ENCODE measurements at places on chromosomes 4 and X.

DNA sequence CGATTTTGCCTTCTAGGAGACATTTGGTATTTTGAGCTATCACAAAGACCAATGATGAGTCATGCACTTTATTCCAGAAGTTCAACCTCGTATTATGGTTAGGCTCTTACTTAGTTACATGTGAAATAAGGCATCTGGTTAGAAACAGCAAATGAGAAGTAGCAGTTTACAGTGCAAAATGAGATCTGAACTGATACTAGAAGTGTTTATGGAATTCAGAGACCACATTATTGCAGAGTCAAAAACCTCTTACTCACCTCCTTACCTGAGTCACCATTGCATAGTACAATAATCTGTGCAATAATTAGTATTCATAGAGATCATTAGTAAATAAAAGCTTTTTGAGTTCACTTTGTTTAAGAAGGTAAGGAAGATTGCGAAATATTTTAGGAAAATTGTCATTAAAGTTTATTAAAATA lies 38.7 kb downstream of the SEC24B start:
- no peak overlapping the region for H3K4me3 ChIP-seq
- H3K4me1 ChIP-seq, result no peaks in the 10 kb centered on the region
- no peaks in the 10 kb centered on the region for H3K27me3 ChIP-seq
- H3K36me3 ChIP-seq, result no peaks in the 10 kb centered on the region

- H3K36me3 ChIP-seq, result no peaks in the 10 kb centered on the region
- H3K4me1 ChIP-seq, result no peaks in the 10 kb centered on the region
- DNase-seq, result no peak
- no peak overlapping the region for H3K4me3 ChIP-seq
- H3K27me3 ChIP-seq, result no peaks in the 10 kb centered on the region
Observed at GRCh38 chr4:88933414-88934160, 123.4 kb downstream of the FAM13A start.

GRCh38 chrX:142616636-142617035 lies 409.1 kb upstream of the SPANXN4 start:
- no peak for DNase-seq
- no peak overlapping the region for H3K27ac ChIP-seq
- no peak overlapping the region for H3K4me3 ChIP-seq
- no peaks in the 10 kb centered on the region for H3K36me3 ChIP-seq

- no peaks in the 10 kb centered on the region for H3K36me3 ChIP-seq
- H3K4me1 ChIP-seq, result no peaks in the 10 kb centered on the region
- no peak overlapping the region for H3K27ac ChIP-seq
- no peak for DNase-seq
Observed at GRCh38 chr4:115334736-115335411, 221.5 kb upstream of the NDST4 start.

DNA sequence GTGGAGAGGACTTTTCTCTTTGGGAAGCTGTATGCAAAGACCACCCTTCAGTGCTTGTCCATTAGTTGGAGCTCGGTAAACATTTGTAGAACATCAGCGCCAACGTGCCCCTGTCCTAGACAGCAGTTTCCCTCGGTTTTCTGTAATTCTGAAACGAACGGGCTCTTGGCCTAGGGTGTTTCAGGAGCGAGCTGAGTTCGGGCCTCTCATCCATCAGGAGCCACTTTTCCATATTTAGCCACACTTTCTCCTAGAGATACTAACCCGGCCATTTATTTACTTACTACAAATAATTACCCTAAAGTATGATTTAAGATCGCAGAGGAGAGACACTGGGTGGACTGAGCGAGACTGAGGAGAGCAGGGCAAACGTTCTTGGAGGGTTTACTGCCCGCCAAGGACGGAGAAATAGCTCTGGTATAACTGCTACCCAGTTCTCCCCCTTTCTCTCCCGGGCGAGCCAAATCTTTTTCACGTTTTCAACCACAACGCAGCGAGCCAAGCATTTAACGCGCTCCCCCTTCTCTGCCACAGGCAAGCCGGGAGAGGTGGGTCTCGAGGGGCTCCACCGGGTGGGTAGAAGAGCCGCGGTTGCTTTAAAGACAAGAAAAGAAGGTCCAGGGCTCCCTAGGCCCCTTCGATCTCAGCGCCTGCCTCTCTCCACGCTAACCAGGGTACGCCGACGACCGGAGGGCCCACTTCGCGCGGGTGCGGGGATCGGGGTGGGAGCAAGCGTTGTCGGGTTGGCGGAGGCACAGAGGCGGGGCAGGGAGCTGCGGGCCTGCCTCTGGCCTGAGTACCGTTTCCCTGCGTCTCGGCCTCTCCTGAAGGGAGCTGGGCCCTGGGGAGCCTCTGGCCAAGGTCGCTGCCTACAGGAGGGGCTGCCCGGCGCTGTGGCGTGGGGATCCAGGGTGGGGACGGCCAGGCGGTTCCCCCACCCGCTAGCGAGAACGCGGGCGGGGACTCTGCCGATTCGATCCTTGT lies 10.8 kb upstream of the PITX2 start:
- H3K4me1 ChIP-seq, result no peaks in the 10 kb centered on the region
- DNase-seq, result no peak
- no peak overlapping the region for H3K4me3 ChIP-seq
- peaks cover 71% of the 10 kb centered on the region for H3K27me3 ChIP-seq
- H3K27ac ChIP-seq, result no peak overlapping the region

- no peaks in the 10 kb centered on the region for H3K36me3 ChIP-seq
- no peaks in the 10 kb centered on the region for H3K4me1 ChIP-seq
- no peaks in the 10 kb centered on the region for H3K27me3 ChIP-seq
- H3K4me3 ChIP-seq, result no peak overlapping the region
- DNase-seq, result no peak
Observed at GRCh38 chrX:45445745-45446412, 245.2 kb upstream of the DIPK2B start.

DNA sequence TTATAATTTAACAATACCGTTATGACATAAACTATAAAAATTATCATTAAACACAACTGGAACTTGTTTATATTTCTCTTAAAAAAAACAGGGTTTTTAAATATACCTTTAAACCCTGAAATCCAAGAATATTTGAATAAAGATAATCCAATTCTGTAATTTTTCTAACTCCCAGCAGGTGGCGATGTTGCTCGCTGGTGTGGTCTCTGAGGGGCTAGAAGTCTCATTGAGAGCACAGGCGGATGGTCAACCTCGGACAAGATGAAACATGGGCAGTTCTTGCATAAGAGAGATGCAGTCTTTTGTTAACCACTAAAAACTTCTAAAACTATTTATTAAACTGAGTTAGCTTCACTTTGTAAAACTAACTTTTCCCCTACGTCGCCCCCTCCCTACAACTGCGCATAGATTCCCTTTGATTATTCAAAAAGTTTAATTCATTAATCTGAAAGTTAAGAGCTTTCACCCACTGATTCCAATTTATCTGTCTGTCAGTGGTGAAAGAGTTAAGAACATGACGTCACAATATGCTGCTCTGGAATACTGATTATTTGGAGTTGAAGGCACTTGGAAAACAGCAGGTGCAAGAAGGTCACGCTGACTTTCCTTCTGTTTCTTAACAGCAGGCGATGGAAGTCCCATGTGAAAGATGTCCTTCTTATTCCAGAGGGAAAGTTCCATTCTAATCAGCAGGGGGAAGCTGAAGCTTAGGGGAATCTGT lies 29.5 kb downstream of the DMP1 start:
- DNase-seq, result no peak
- H3K4me1 ChIP-seq, result no peaks in the 10 kb centered on the region
- H3K36me3 ChIP-seq, result no peaks in the 10 kb centered on the region
- no peaks in the 10 kb centered on the region for H3K27me3 ChIP-seq
- H3K27ac ChIP-seq, result no peak overlapping the region

DNA sequence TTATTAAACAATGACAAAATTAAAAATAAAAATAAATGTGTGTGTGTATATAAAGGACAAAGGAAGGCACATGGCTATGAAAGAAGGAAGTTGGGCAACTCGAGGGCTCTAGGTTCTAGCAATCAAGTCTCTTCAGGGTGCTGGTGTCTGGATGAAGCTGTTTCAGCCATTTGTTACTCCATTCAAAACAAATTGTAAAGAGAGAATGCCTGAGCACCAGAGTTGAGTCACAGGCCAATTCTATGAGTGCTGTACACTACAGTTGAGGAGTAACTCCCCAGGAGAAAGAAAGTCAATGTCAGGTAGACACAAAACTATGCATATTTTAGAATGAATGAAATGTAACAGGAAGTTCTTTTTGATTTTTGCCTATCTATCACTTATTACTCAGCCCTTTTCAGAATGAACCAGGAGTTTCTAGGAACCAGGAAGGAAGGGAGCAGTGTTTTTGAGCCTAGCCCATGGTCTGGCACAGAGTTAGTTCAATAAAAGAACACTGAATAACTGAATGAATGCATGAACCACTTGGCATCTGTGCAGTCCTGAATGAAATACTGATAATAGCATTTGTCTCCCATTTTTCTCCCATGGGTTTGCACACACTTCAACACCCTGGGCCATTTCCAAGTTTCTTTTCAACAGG lies 151.7 kb upstream of the CPEB2 start:
- H3K27me3 ChIP-seq, result no peaks in the 10 kb centered on the region
- no peak overlapping the region for H3K27ac ChIP-seq
- no peaks in the 10 kb centered on the region for H3K4me1 ChIP-seq
- no peak for DNase-seq
- no peaks in the 10 kb centered on the region for H3K36me3 ChIP-seq

- no peaks in the 10 kb centered on the region for H3K36me3 ChIP-seq
- no peak overlapping the region for H3K27ac ChIP-seq
- no peaks in the 10 kb centered on the region for H3K27me3 ChIP-seq
- no peak for DNase-seq
- no peaks in the 10 kb centered on the region for H3K4me1 ChIP-seq
- no peak overlapping the region for H3K4me3 ChIP-seq
Observed at GRCh38 chr4:16942491-16942890, 44.0 kb upstream of the LDB2 start.

- no peak overlapping the region for H3K27ac ChIP-seq
- H3K4me1 ChIP-seq, result no peaks in the 10 kb centered on the region
- no peak overlapping the region for H3K4me3 ChIP-seq
- no peaks in the 10 kb centered on the region for H3K36me3 ChIP-seq
- no peak for DNase-seq
Observed at GRCh38 chr4:3313139-3313538, 20.3 kb downstream of the RGS12 start.

DNA sequence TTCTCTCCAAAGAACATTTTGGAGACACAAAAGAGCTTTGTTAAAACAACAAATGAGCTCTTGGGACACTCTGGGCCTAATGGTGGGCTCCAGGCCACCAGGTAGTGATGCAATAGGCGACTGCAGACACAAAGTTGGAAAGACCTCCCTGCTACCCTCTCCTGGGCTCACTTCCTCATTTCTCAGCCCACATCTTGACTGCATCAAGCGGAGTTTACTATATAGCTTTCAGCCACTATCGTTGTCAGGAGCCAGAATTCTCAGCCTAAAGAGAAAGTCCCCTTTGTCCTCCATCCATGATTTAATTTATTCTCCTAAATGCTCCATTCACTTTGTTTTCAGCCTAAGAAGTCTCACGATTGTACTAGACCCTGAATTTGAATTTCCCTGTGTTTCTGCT lies 114.9 kb downstream of the EFHC2 start:
- no peak for DNase-seq
- no peaks in the 10 kb centered on the region for H3K4me1 ChIP-seq
- no peaks in the 10 kb centered on the region for H3K27me3 ChIP-seq
- no peak overlapping the region for H3K27ac ChIP-seq
- H3K4me3 ChIP-seq, result no peak overlapping the region

DNA sequence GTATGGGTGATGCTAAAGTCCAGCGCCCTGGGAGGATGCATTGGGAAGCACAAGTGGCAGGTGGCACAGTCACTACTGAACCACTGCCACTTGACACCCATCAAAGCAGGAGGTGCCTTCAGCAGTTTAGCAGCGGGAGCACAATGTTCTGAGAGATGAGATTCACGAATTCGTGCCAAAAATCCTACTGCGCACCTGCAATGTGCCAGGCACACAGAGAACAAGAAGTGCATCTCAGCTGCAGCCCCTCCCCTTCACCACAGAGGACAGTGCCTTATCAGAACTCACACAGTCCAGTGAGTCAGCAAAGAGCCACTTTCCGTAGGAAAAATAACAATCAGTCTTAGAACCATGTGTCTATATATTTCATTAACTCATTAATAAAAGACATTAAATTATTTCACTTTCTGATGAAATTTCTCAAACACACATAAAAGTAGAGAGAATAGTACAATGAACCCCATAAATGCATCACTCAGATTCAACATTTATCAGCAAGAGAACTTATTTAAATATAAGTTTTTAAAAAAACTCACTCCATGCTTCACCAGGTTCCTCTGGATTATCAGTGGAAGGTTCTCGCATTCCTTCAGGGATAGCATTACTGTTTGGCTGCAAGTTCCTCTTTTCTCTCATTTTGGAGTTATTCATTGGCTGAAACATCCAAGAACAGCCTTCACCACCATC lies 47.0 kb downstream of the BEND2 start:
- no peaks in the 10 kb centered on the region for H3K36me3 ChIP-seq
- no peak overlapping the region for H3K27ac ChIP-seq
- DNase-seq, result no peak
- no peaks in the 10 kb centered on the region for H3K27me3 ChIP-seq

GRCh38 chr4:24404281-24404680 lies 180.1 kb downstream of the DHX15 start:
- no peaks in the 10 kb centered on the region for H3K4me1 ChIP-seq
- no peak overlapping the region for H3K4me3 ChIP-seq
- no peak overlapping the region for H3K27ac ChIP-seq
- no peaks in the 10 kb centered on the region for H3K27me3 ChIP-seq

DNA sequence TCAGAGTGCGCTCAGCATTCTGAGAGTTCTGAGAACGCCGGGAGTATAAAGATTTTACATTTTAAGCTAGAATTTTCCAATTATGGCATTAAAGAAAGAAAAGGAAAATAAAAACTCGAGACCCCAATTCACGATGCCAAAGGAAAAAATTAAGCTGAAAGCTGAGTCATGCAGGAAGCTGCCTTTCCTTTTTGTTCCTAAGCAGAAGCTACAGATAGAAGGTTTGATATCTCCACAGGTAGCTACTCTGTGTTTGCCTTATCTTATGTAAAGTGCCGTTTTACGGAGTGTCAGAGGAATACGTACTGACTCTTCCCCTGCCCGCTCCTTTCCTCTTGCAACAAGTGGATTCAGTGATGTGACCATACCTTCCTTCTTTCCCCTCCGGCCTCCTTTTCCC lies 10.8 kb upstream of the SORBS2 start:
- H3K4me1 ChIP-seq, result no peaks in the 10 kb centered on the region
- H3K27me3 ChIP-seq, result no peaks in the 10 kb centered on the region
- H3K36me3 ChIP-seq, result no peaks in the 10 kb centered on the region
- no peak overlapping the region for H3K4me3 ChIP-seq

DNA sequence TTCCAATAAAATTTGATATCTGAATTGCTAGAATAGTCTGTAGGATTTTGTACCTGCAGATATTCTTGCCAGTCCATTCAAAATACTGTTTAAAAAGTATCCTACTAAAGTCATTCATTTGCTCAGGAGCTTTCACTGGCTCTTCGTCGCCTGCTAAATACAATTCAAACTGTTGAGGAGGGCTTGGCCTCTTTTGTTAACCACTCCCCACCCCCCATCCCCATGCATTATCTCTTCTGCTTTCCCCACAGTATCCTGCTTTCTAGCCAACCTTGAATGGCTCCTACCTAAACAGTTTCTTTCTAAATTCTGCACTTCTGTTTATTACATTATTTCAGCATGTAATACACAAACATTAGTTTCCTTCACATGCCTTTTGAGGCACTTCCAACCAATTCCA lies 230.8 kb downstream of the CPE start:
- no peaks in the 10 kb centered on the region for H3K36me3 ChIP-seq
- no peak overlapping the region for H3K4me3 ChIP-seq
- DNase-seq, result no peak
- H3K4me1 ChIP-seq, result no peaks in the 10 kb centered on the region
- no peak overlapping the region for H3K27ac ChIP-seq
- no peaks in the 10 kb centered on the region for H3K27me3 ChIP-seq

GRCh38 chrX:148161701-148162100 lies 180.6 kb downstream of the FMR1NB start:
- H3K27ac ChIP-seq, result no peak overlapping the region
- no peaks in the 10 kb centered on the region for H3K4me1 ChIP-seq
- no peak overlapping the region for H3K4me3 ChIP-seq
- H3K36me3 ChIP-seq, result no peaks in the 10 kb centered on the region
